ENCODE measurements at places on chromosomes 2 and 18.

DNA sequence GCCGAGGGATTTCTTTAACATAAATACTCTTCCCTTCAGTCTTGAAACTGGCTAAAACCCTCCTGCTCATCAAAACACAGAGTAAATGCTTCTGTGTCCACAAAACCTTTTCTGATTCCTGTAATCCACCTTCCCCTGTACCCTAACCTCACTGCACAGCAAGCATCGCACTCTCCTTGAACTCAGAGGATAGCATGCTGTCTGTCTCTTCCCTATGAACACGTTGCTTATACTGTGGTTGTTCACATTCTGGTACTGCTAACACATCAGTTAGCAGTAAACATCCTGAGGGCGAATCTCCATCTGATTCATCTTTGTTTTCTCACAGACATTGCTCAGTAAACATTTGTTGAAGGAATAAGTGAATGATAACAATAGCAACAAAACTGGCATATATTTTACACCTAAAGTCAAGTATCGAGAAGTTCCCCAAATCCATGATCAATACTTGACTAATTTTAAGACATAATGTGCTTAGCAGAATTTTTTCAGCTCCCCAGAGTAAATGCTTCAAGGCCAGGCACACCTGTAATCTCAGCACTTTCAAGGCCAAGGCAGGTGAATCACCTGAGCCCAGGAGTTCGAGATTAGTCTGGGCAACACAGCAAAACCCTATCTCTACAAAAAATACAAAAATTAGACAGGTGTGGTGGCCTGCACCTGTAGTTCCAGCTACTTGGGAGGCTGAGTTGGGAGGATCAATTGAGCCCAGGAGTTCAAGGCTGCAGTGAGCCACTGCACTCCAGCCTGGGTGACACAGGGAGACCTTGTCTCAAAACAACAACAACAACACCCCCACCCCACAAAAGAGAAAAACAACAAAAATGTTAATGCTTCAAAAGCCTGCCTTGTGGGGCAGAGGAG, 45.6 kb upstream of the LPIN2 start:
- no peak for DNase-seq

DNA sequence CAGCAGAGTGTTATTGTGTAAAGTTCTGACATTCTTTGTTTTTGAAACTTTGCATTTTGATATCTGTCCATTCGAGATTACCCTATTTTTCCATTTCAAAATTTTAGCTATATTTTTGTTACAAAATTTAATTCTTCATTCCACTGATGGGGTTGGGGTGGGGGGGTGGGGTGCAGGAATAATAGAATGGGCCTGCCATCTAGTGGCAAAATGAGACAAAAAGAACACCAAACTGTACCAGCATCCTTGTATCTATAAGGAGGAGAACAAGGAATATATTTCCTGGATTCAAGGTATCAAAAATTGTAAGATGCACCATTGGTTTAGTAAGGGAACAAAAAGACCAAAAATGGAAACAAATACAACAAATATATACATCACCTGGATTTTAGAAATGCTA, 27.9 kb upstream of the TTR start:
- DNase-seq, result no peak

- no peak for DNase-seq
These were observed 2.6 kb downstream of the NLRC4 start for GRCh38 chr2:32262105-32262504.

DNA sequence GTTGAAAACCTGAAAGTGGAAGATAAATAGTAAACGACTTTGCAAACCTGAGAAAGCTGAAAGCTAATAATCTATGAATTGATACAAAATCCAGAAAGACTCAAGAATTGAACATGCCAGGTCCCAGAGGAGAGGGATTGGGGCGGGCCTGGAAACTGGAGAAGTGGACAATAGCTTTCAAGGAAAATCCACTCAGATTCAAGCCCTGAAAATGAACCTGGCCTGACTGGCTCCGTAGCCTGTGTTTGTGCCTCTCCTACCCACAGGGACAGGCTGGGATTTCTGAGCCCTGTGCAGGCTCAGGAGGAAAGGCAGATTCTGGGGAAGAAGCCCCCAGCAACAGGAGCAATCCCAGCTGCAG, 274.8 kb upstream of the HS6ST1 start:
- no peak for DNase-seq

DNA sequence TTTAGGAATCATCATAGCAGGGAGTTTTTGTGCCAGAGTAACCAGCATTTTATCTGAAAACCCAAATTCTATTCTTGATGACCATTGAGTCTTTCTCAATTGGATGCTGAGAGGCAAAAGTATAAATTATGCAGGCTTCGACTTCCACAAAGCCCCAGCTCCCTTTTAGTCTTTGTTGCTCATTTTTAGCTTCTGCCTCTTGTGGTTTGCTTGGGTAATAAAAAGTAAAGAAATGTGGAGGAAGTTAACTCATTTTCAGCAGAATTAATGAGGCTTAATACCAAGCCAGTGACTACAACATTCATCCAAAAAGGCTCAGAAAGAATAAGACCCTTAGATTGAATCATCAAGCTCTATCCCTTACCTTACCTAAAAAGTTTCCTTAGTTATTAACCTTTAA, 18.6 kb downstream of the ERMN start:
- no peak for DNase-seq

- no peak for DNase-seq
These were observed 643 bp downstream of the RMC1 start for GRCh38 chr18:23503963-23504344.

GRCh38 chr18:57863706-57864105, 60.6 kb upstream of the ATP8B1 start:
- DNase-seq, result no peak

- DNase-seq, result no peak
These were observed 198.0 kb downstream of the CDH20 start for GRCh38 chr18:61531182-61531581.

GRCh38 chr2:10165861-10166675, 43.5 kb downstream of the RRM2 start:
- DNase-seq, result no peak

DNA sequence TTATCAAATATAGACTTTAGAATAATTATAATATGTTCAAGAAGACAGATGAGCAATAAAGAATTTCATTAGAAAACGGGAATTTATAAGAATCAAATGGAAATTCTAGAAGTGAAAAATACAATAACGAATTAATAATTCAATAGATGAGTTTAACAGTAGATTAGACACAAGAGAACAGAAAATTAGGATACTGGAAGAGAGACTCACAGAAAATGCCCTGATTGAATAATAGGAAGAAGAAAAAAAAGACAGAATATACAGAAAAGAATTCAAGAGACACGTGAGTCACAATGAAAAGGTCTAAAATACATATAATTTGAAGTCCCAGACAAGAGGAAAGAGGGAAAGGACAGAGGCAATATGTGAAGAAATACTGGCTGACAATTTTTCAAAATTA, 354.7 kb downstream of the CLIP4 start:
- DNase-seq, result no peak

- DNase-seq, result no peak
These were observed 331.9 kb downstream of the MYCN start for GRCh38 chr2:16272038-16272788.

GRCh38 chr2:100745604-100746003, 74.3 kb upstream of the NPAS2 start:
- DNase-seq, result no peak

- DNase-seq, result no peak
These were observed 49.2 kb downstream of the AAK1 start for GRCh38 chr2:69594341-69594740.

- DNase-seq, result no peak
These were observed 10.4 kb upstream of the ST8SIA5 start for GRCh38 chr18:46767217-46767616.

- DNase-seq, result no peak
These were observed 76.7 kb downstream of the RND3 start for GRCh38 chr2:150410809-150411208.

- DNase-seq, result no peak
These were observed 7.9 kb downstream of the REV1 start for GRCh38 chr2:99481941-99482340.

DNA sequence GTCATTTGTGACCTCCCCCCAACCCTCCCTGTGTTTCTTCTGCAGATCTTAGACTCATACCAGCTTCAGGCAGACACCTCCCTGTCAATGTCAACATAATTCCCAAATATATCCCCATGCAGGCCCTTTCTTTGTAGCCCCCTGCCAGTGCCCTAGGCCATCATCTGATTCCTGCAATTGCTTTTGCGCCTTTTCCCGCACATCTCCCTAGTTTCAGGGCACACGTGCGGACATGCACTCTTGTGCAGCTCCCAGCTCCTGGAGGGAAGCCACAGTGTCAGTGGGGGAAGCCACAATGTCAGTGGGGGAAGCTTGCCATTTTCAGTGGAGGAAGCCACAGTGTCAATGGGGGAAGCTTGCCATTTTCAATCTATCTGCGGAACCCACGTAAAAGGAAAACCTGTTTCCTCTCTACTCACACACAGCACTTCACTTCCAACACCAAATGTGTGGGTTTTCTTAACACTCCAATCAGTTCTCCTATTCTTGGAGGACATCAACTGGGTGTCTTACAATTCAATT, 256.4 kb downstream of the ACKR3 start:
- DNase-seq, result no peak

DNA sequence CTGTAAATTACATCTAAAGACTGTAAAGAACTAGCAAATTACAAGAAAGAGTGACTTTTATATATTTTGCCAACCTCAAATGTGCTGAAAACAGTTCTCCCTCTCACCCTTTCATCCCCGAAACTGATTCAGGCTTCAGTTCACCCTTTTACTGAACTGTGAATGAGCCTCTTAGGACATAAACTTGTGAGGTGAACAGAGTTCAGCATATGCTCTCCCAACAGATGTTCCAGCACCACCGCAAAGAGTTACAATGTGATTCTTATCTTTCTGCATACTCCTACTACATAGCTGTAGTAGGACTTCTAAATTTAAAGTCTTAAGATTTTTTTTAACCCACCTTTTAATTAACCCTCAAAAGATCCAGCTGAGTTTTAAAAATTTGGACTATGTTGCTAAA, 1.2 kb upstream of the ZCCHC2 start:
- DNase-seq, result no peak

GRCh38 chr18:59144483-59144882, 4.8 kb downstream of the SEC11C start:
- no peak for DNase-seq

- peak; percentile 87 for DNase-seq
These were observed 3.7 kb downstream of the GPR17 start for GRCh38 chr2:127649684-127650040.

GRCh38 chr2:231297108-231297908, 98.2 kb upstream of the B3GNT7 start:
- DNase-seq, result no peak

- DNase-seq, result no peak
These were observed 49.8 kb downstream of the PLB1 start for GRCh38 chr2:28545590-28546200.

DNA sequence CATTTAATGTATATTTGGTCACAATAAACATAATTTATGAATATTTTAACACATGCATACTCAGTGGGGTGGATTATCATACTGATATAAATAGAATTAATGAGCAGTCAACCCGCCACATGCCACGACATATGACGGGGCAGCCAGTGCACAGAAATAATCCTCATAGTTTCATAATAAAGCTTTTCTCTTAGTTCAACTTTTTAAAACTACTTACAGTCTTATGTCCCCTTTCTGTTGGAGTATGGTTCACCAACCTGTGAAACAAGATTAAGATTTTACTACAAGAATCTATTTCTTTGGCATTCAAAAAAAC, 75.6 kb upstream of the ETAA1 start:
- no peak for DNase-seq

DNA sequence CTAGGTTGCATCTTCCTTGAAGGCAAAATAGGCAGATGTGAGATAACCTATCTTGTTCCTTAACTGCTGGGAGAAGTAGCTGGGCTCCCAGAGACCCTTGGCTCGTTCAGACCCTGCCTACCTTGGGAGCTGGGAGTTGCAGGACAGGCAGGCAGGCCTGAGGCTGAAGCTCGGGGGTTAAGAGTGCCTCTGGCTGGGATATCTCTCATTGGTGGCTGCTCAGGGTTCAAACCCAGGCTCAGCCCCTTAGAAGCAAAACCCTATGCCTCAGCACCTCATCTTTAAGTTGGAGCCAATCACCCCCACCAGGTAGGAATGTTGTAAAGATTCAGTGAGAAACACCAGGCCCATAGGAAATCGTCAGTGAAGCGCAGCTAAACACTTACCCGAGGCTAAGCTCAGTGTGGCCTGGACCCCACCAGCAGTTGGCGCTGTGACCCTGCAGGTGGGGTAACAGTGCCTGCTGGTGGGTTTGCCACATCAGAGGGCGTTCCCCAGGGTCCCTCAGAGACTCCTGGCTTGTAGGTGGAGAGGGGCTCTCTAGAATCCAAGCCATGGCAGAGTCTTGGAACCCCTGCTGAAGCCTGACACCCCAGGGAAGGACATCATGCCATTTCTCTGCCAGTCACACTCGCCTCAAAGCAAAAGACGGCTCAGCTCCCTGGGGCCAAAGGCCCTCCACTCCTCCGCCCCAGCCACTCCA, 54.6 kb upstream of the GPR17 start:
- peak; percentile 47 for DNase-seq

GRCh38 chr2:109057686-109058085, 68.7 kb upstream of the EDAR start:
- DNase-seq, result no peak

GRCh38 chr2:105188343-105188742, 53.2 kb upstream of the GPR45 start:
- no peak for DNase-seq

GRCh38 chr2:41644936-41645335, 402.9 kb upstream of the PKDCC start:
- no peak for DNase-seq

DNA sequence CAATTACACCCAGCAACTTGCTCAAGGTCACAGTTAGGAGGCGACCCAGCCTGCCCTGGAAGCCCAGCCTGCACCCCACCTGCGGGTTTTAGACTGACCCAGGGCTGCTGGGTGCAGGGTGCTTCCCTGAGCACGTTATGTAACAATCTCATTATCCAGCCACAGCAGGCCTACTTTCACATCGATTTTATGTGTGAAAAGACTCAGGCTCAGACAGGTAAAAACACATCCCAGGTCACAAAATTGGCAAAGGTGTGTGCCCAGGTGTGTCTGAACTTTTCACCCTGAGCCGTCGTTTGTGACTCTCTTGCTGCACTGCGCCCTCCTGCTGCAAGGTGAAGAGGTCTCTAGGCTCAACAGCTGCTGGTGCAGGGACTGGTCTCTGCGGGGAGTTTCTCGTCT, 668.2 kb upstream of the HS6ST1 start:
- no peak for DNase-seq
